CD4-positive, alpha-beta T cell treated with Interleukin-2 at 100 ng/mL for 4 hours (primary cell): ENCODE measurements at places on chromosomes 13 and 19.

DNA sequence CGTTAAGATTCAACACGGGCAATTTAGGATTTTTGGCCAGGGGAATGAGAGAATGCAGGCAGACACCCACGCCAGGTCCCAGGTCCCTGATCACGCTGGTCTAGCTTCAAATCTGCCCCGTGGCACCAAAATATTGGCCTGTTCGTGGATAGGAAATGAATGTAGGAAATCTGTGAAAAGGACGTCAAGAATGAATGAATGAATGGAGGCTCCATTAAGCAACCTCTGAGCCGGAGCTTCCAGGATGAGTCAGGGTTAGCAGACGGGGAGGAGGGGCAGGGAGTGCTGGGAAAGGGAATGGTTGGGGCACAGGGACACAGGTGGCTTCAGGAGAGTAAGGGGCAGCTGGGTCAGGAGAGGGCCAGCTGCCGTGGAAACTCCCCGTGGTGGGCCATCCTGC, 4.2 kb downstream of the SULT2B1 start:
- DNase-seq = no peak

DNA sequence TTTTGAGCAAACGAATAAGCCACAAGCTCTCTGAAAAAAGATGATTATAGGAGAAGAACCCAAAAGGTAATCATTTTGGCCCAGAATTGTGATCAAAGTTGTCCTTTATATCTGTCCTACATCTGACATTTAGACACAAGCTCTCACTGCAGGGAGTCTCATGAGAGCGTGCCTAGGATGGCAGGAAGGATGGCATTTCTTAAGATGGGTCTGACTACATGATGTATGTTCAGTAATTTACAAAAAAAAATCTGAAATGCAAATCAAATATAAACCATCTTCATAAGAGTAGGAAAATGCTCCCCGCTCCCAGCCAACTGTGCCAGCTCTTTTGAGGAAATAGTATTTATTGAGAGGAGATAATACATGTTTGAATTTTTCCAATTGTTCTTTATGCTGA, 81.0 kb upstream of the MBNL2 start:
- DNase-seq = no peak

GRCh38 chr13:38213314-38213713, 136.3 kb upstream of the UFM1 start:
- no peak for DNase-seq

DNA sequence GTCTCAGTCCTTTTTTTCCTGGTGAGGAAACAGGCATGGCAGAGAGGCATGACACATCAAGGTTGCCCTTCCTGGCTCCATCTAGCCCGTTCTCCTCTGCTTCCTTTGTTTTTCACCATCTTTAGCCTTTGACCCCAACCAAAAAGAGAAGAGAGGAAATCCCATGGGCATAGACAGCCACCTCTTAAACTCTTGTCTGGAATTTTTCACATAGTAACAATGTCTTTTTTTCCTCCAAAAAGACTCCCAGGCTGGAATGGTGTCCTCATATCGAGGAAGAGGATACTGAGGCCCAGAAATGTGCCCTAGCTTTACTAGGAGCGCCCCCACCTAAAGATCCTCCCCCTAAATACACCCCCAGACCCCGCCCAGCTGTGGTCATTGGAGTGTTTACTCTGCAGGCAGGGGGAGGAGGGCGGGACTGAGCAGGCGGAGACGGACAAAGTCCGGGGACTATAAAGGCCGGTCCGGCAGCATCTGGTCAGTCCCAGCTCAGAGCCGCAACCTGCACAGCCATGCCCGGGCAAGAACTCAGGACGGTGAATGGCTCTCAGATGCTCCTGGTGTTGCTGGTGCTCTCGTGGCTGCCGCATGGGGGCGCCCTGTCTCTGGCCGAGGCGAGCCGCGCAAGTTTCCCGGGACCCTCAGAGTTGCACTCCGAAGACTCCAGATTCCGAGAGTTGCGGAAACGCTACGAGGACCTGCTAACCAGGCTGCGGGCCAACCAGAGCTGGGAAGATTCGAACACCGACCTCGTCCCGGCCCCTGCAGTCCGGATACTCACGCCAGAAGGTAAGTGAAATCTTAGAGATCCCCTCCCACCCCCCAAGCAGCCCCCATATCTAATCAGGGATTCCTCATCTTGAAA, at the start of gene GDF15:
Gene GDF15 (plus strand): TSS at position 484 of the 868 bp plus-strand sequence. CDS start 32 bp downstream, at position 516.
- DNase-seq = no peak

- peak; percentile 83 for DNase-seq
Observed at GRCh38 chr19:6065685-6066374, 44.5 kb downstream of the RFX2 start.

GRCh38 chr19:460877-461720, at the start of gene SHC2:
Gene SHC2, minus strand, starts transcription at chr19:461033. Its CDS starts 37 bp downstream, at chr19:460996.
- DNase-seq = no peak

DNA sequence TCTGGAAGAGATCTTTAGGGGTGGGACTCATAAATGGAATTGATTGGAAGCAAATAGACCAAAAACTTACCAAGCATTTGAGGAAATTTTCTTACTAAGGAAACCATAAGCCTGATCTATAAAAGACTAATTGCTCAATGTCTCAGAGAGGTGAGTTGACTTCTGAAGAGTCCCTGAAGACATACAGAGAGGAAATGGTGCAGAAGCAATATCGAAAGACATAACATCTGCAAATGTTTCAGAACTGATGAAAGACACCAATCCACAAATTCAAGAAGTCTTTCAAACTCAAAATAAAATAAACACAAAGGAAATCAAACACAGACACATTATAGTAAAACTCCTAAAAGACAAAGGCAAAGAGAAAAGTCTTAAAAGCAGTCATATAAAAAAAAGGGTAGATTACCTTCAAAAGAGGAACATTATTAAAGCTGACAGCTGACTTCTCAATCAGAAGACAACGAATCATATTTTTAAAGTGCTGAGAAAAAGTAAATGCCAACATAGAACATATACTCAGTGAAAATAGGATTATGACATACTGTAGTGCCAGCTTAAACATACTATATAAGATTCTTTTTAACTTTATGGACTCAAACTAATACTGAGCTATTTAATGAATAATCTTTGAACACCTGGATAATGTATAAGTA, 45.4 kb upstream of the CALM3 start:
- DNase-seq = no peak

DNA sequence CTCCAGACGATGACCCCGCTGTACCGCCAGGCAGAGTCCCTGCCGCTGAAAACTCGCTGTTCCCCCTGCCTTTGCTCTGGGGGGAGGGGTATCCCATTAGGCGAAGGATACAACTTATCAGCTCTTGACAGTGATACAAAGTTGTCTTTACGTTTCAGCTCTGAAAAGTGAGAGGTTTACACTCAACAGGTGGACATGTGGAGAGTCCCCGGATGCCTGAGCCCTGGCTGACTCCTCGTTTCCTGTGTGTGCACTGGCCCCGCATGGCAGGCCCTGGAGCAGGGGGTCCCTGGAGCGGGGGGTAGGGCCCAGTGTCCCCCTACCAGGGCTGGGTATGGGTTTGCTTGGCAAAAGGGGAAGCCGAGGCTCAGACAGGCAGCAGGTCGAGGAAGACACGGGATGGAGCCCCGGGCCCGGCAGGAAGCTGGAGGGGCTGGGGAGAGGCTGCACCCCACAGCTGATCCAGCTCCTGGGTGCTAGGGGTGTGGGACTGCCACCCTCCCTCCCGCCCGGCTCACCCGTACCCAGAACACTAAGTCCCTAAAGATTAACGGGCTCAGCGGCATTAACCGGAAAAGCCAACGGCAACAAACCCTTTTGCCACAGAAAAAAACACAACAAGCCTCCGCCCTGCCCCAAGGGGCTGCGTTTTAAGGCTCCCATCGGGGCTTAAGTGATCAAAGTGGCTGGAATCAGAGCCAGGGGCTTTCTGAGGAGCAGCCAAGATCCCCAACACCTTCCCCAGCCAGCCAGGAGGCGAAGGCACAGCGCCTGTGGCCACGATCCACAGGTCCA, 5.6 kb downstream of the TCF3 start:
- DNase-seq = no peak

GRCh38 chr13:102091231-102091630, 310.6 kb downstream of the FGF14 start:
- DNase-seq = no peak

DNA sequence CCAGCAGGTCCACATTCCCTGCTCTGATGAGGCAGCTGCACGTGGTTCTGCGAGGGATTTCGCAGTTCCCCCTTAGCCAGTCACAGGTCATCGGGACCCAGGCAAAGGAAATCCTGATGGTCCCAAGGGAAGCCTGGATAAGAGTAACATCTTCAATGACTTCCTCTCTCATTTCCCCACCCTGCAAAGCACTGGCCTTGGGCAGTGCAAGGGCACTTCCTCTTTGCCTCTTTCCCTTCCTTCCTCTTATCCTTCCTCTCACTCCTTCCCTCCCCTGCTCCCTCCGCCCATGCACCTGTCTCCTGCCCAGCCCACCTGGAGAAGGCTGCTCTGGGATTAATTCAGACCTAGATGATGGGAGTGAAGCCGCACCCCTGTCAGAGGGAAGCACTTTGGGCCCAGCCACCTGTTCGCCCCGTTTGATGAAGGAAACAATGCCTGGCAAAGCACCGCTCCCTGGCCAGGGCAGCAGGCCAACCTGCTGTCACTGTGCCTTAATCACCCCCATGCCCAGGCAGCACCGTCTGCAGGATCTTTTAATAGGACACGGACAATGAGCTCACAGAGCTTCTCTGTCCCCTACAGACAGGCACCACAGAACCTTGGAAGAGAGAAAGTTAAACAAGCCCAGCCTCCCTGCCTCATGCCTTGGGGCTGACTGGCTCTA, 113.5 kb upstream of the PABPC3 start:
- no peak for DNase-seq

DNA sequence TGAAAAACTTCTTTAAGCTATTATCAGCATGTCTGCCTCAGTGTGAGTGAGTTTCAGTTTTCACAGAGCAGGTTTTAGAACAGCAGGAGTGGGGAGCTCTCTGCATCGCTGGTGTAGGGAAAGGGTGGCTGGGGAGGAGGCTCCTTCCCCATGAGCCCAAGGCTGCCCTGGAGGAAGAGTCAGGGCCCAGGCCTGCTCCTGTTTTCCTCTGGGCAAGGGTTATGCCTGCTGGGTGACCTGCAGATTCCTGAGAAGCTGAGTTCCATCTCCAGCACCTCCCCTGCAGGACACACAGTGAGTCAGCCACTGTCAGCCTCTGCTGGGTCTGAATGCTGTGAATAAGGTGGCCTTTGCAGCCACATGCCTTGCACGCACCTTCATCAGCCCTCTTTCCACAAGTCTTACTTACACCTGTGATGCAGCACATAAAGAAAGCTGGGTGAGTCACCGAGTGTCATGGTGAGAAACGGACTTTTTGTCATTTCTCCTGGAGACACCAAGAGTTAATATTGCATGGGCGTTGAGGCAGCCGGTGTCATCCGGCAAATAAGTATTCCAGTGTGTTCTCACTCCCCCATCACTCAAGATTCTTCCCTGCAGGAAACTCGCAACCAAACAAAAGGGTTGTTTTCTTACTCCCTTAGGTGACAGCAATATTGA, 186.4 kb upstream of the KL start:
- DNase-seq = no peak

DNA sequence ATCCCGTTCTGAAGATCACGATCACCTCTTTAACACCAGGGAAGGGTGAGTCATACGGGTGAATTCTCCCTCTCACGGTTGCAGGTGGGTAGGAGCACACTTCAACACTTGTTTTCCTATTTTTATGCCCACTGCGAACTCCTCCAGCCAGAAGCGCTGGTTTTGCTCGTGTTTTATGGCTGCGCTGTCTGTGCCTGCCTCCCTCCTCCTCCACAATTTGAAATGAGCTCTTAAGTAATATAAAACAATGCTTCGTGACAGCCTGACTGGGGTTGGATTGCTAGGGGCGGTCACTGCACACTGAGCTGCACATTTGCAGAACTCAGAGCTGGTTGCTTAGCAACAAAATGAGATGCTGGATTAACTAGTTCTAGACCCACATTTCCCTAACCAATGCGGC, 12.9 kb downstream of the CCDC70 start:
- no peak for DNase-seq

DNA sequence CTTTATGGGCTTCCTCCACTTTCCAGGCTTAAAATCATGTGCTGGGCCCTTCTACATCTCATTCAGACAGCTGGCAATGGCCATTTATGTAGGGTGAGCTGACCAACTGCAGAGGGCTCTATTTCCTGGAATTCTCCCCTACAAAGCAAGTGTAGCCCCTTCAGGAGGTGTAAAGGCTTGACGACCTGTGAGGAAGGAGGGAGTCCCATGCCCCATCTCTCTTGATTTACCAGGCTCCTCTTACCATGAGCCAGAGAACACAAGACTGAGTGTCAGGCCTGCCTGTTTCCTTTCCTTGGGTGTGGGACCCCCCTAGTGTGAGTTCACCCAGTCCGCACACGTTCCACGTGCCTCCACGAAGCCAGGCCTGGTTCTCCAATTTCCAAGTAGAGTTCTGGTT, 16.6 kb downstream of the ZNF536 start:
- no peak for DNase-seq

DNA sequence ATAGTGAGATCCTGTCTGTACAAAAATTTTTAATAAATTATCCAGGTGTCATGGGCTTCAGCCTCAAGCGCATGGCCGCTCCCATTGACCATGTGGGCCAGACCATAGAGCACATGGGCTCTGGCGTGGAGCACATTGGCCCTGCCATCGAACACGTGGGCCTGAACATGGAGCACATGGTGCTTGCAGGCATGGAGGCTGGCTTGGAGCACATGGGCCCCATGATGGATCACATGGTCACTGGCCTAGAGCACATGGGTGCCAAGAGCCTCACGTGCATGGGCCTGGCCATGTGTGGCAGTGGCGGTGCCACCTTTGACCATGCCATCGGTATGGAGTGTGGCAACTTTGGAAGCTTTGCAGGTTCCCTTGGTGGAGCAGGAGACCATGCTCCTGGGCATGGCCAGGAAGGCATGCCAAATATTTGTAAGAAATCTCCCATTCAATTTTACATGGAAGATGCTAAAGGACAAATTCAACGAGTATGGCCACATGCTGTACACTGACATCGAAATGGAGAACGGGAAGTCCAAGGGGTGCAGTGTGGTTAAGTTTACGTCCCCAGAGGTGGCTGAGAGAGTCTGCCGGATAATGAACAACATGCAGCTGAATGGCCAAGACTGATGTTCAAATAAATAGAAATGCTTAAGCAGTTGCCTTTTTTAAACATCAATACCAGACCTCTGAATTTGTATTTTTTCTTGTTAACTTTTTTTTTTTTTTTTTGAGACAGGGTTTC, 21.3 kb upstream of the SLC1A5 start:
- DNase-seq = no peak

- DNase-seq = no peak
Observed at GRCh38 chr19:44810234-44811121, 1.6 kb downstream of the BCAM start.

- peak; percentile 69 for DNase-seq
Observed at GRCh38 chr13:74243637-74244526, 109.7 kb upstream of the KLF12 start.

GRCh38 chr19:50909240-50910070, 1.7 kb downstream of the KLK4 start:
- no peak for DNase-seq

DNA sequence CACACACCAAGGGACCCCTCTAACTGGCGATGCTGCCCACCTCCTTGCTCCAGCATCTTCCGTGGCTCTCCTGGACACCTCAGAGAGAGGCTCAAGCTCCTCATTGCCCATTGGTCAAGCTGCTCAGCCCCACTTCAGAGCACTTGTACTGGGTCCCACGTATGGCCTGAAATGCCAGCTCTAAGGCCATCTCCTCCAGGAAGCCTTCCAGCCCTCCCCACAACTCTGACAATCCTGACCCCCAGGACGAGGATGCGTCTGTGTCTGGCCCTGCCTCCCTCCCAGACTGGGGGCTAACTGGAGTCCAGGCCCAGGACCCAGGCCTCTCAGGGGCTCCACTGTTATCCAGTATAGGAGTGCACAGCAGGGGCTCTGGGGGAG, 7.9 kb upstream of the HOMER3 start:
- no peak for DNase-seq
